HTR-8/SVneo (cell line): ENCODE measurements at places on chromosomes 5 and 9.

DNA sequence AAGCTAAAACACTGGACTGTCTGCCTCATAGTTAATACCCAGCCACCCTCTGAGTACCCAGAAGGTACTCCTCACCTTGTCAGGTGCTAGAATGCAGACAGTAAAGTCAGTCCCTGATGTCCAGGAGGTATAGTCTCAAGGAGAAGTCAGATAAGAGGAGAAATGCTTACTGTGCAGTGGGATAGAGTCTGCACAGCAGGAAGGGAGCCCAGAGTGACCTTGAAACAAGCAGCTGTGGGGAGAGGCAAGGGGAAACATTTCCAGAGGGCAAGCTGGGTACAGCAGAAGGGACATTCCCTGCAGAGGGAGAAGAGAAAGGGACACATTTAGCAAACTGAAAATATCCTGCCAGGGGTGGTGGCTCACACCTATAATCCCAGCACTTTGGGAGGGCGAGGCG, 122.7 kb downstream of the GCNT1 start:
- DNase-seq, result no peak

DNA sequence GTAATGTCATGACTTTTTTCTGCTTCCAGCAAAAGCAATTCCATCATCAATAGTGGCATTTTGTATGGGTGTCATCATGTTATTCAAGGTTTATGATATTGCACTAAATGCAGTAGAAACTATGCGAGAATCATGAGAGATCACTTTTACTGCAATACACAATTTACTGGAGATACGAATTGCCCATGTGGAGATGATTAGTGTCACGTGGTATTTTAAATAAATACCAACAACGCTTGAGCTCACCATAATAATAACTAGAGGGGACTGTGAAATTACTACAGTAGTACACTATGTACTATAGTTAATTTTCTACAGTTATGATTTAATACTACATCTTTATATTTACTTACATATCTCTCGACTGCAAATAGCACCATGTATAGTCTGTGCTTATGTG, 49.7 kb downstream of the FAM174A start:
- DNase-seq, result no peak

- no peak for DNase-seq
Observed at GRCh38 chr5:132666310-132667123, 7.3 kb upstream of the IL4 start.

- DNase-seq, result peak; percentile 72
Observed at GRCh38 chr5:16461782-16462181, 3.8 kb downstream of the ZNF622 start.

GRCh38 chr5:116655431-116655830, 80.8 kb upstream of the SEMA6A start:
- DNase-seq, result no peak

GRCh38 chr9:75671354-75671753, 219.1 kb upstream of the PCSK5 start:
- no peak for DNase-seq

DNA sequence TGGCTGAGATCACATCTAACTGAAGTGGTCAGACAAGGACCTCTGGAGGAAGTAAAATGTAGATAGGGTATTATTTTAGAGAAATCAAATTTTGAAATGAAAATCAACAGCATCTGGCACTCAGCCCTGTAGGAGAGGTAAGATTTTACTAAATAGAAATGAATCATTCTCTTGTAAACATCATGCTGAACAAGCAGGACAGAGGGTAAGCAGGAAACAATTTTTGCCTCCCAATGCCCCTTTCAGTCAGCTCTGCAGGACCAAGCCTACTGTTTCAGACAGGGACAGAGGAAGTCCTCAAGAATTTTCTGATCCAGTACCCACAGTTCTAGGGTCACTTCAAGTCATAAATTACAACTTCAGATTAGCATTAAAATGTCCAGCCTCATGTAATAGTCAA, 190.1 kb downstream of the ESM1 start:
- no peak for DNase-seq

GRCh38 chr5:50749873-50750272, 83.4 kb downstream of the PARP8 start:
- no peak for DNase-seq
